Stimulated activated CD4-positive, alpha-beta T cell treated with anti-CD3 and anti-CD28 coated beads, Interleukin-2, amount 100 ng/mL, for 48 hours (primary cell): ENCODE measurements at places on chromosomes 12 and 14.
A peak's percentile ranks its signal among the peaks of the same experiment; 100 is the strongest.

GRCh38 chr14:105059035-105059924, 6.0 kb downstream of the GPR132 start:
- DNase-seq = no peak

GRCh38 chr12:57621497-57622292, 10.5 kb downstream of the ARHGEF25 start:
- peak; percentile 58 for DNase-seq

DNA sequence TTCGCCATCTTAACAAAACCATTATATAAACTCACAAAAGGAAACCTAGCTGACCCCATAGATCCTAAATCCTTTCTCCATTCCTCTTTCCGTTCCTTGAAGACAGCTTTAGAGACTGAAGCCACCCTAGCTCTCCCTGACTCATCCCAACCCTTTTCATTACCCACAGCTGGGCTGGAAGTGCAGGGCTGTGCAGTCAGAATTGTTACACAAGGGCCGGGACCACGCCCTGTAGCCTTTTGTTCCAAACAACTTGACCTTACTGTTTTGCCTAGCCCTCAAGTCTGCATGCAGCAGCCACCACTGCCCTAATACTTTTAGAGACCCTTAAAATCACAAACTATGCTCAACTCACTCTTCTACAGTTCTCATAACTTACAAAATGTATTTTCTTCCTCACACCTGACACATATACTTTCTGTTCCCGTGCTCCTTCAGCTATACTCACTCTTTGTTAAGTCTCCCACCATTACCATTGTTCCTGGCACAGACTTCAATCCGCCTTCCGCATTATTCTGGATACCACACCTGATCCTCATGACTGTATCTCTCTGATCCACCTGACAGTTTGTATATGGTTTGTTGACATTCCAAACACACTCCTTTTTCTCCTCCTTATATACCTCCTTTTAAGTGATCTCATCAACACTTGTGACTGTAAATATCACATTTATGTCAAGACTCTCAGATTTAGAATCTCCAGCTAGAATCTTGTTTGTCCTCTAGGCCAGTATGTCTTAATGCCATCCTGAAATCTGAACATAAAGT, 208.7 kb downstream of the KITLG start:
- no peak for DNase-seq

DNA sequence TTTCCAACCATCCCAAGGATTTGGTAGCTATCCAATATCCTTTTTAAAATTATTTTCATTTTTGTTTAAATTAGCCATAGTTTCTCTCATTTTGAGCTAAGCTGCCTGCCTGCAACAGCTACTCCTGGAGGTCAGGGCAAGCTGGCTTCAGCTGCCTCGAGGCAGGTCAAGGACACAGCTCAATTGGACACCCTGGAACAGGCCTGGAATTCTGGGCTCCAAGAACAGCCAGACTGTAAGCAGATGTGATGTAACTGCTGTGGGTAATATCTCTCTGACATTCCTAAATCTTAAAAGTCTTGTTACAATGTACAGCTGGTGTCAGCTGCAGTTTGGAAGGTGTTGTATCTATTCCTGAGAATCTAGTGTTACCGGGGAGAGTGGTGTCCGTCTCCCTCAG, 119.8 kb downstream of the KCNK10 start:
- DNase-seq = no peak

GRCh38 chr12:53996240-53997203, 3.4 kb upstream of the HOXC9 start:
- DNase-seq = no peak

GRCh38 chr14:79453276-79453675, 758.0 kb downstream of the DIO2 start:
- DNase-seq = no peak

GRCh38 chr12:60333461-60333860, 737.6 kb downstream of the SLC16A7 start:
- DNase-seq = no peak

DNA sequence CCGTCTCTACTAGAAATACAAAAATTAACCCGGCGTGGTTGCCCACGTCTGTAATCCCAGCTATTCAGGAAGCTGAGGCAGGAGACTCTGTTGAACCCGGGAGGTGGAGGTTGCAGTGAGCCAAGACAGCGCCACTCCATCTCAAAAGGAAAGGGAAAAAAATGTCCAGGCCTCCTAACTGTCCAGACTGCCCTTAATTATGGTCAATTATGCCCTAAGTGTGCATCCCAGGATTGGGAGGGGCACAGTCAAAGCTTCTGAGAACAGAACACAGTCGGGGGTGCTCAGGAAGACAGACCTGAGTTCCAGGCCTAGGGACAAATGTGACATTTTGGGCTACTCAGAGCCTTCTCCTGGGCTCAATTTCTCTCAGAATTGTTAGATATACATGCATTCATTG, 31.8 kb upstream of the SMUG1 start:
- DNase-seq = no peak

GRCh38 chr12:106048016-106048415, 90.7 kb downstream of the NUAK1 start:
- no peak for DNase-seq

- DNase-seq = no peak
Measured at GRCh38 chr12:119592232-119592631, 1.3 kb upstream of the TMEM233 start.

- no peak for DNase-seq
Measured at GRCh38 chr14:104274806-104275205, 136.4 kb downstream of the KIF26A start.

GRCh38 chr14:70794294-70794693, 15.0 kb downstream of the MAP3K9 start:
- no peak for DNase-seq

- no peak for DNase-seq
Measured at GRCh38 chr14:89724628-89724960, 229.9 kb downstream of the EFCAB11 start.

DNA sequence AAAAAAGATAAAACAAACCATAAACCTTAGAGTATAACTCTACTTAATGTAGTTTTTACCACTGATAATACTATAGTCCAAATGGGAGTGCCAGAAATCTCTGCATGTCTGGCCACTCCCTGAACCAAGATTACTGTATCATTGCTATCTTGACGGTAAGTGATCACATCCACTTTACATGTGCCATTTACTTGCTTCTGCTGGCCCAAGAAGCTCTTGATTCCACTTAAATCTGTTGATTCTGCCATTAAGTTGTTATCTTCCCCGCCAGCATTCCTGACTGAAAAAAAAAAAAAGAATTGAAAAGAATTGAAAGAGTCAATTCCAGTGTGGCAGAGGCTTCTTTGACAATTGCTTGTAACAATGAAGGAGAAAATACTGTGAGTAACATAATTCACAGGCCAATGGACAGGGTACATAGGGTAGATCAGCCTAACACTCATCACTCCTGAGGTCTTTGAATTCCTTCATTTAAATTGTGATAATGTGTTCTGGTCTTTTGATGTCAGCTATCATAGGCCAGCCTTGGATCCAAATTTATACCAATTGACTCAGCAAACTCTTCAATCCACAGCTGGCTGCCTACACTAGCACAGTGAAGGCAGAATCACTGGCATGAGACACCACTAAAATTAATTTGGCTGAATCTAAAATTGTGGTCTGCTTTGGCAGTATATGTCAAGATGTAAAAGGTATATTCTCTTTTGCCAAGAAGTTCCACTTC, 665.2 kb upstream of the FLRT2 start:
- no peak for DNase-seq

DNA sequence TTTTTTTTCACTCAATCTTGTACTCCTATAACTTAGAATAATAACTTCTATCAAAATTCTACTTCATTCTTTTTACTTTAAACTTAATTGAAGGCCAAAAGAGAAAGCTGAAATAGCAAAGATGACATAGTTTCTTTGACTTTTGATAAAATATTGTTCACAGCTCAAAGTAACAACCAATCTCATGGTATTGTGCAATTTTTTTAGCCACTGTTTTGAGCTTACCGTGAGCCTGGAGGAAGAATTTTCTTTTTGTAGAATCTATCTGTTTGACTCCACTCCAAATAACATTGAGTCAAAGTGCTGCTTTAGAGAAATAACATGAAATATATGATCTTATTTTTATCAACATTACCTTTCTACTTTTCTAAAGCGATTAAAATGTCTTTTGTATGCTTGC, 903.9 kb upstream of the FOXG1 start:
- DNase-seq = no peak

GRCh38 chr14:51929166-51929565, 60.2 kb upstream of the RTRAF start:
- DNase-seq = no peak

GRCh38 chr12:24360907-24361306, 411.4 kb upstream of the SOX5 start:
- DNase-seq = no peak

DNA sequence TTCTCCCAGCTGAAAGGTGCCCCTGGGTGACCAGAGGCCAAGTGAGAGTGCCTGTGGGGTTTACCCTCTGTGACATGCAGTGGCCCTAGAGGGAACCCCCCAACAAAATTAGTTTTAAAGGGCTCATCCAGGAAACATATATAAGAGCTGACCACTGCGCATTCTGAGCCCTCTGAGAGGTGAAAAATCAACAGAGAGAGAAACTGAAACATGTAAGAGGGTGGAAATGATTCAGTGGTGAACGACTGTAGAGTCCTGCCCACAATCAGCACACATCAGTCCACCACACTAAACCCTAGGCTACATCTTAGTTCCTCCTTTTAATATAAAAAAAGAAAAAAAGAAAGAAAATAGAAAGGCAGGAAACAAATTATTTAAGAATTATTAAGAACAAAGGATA, 21.0 kb upstream of the ACSM4 start:
- DNase-seq = no peak

- DNase-seq = no peak
Measured at GRCh38 chr12:90428881-90429280, 526.1 kb downstream of the CCER1 start.

DNA sequence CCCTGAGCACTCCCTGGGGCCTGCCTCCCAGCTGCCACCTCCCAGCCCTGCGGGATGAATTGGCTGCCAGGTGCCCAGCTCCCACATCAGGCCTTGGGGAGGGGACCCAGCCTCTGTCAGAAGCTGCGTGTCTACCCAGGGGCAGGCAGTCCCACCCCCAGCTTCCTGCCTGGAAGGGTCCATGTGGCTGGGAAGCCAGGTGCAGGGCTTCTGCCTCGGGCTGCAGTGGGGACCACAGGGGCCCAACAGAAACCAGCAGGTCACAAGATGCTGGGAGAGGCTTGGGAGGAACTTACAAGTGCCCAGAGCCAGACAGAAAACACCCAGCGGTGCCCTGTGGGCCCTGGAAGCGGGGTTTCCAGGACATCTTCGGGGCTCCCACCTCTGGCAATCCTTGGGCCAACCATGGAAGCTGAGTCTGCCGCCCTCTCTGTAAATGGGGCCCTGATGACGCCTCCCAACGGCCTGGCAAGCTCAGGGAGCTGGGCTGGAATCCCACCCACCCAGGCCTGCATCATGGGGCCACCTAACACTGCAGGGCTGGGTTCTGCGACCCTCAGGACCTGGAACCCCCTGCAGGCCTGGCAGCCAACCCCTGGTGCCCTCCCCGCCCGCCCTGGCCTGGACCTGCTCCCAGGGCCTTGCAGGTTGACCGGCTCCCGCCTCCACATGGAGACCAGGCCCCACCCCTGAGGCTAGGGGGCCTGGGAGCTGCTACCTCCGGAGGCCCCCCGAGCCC, 36.6 kb downstream of the CCNK start:
- no peak for DNase-seq

DNA sequence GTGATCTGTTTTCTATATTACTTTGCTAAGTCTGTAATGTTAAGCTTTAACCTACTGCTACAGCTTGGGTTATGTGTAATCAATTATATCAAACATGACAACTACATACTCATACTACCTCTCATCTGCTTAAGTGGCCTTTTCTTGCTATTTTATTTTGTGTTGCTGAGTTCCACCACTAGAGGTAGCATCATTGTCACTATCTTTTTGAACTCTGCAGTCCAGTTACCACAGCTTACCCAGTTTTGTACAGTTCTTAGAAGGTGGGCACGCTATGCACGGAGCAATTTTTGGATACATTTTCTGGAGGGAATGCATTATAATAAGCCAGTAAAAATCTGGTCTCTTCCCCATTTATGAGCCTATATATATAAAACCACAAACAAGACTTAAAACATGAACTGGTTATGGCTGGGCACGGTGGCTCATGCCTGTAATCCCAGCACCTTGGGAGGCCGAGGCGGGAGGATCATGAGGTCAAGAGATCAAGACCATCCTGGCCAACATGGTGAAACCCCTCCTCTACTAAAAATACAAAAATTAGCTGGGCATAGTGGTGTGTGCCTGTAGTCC, 48.5 kb downstream of the SAV1 start:
- DNase-seq = no peak

DNA sequence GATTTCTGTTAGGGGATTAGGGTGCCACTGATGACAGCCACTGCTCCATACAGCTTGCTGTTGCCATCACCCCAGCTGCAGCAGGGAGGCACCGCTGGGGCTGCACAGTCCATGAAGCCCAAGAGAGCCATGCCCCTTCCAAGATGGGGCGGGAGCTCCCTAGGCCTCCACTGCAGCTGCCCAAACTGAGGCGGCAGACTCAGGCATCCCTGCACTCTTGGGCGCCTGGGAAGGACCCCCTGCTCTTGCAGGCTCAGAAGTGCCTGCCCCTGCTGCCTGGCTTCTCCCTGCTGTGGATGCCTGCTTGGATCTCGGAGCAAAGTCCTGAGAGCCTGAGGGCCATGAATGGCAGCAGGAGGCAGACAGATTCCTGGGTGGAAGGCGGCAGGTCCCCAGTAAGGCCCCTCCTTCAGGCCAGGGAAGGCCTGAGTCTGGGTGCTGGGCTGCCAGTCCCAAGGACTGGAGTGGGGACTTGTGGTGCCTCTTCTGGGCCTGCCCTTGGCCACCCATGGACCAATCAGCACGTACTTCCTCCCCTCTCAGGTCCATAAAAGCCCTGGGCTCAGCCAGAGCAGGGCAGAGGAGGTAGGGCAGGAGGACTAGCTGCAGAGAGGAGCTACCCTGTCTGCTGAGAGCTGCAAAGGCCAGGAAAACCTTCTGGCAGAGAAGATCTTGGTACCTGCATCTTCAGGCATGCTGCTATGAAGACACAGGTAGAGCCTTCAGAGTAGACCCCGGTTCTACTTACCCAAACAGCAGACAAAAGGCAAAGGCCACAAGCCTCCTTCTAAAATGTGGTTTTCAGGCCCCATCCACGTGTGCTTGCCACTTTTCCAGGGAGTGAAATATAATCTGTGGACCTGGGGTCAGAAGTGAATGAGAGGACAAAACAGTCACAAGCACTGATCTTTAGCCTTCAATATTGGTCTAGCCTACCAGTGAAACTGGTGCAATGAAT, 30.0 kb upstream of the STK38L start:
- DNase-seq = no peak

GRCh38 chr12:89768586-89769482, 60.2 kb upstream of the ATP2B1 start:
- no peak for DNase-seq

- DNase-seq = no peak
Measured at GRCh38 chr14:35420036-35420811, 15.7 kb upstream of the NFKBIA start.

- DNase-seq = no peak
Measured at GRCh38 chr12:112103758-112104503, 4.7 kb downstream of the NAA25 start.
